Uterus (tissue), 4 donors: ENCODE measurements at places on chromosomes 1 and 21. TPM values are rescaled to one million over a fixed set of nuclear protein-coding genes. Genes with fewer than 3 reads are reported as not detected.

DNA sequence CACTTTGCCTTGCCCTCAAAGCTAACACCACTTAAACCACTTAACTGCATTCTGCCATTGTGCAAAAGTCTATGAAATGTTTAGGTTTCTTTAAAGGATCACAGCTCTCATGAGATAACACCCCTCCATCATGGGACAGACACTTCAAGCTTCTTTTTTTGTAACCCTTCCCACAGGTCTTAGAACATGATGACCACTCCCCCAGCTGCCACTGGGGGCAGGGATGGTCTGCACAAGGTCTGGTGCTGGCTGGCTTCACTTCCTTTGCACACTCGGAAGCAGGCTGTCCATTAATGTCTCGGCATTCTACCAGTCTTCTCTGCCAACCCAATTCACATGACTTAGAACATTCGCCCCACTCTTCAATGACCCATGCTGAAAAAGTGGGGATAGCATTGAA is 7.7 kb downstream of the ADAMTS1 start:
- H3K27ac ChIP-seq, result no peak overlapping the region
- no peak for DNase-seq
- H3K36me3 ChIP-seq, result no peaks in the 10 kb centered on the region
- H3K27me3 ChIP-seq, result no peaks in the 10 kb centered on the region

DNA sequence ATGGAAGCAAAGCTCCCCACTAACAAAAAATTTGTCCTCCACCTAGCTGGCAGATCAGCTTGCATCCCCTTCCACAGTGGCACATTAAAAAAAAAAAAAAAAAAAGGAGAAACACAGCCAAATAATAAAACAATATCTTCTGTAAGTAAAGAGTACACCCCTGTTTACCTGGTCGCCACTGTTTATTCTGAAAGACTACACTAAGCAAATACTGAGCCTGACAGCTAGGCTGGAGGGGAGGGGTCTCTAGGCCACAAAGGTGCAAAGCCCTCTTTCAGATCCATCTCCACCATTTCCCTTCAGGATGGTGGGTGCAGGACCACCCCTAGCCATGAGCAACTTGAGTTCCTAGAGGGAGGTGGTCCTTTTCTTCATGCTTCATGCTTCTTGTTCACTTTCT is 22.8 kb upstream of the SLC45A3 start:
- no peak overlapping the region for H3K27ac ChIP-seq
- no peak for DNase-seq
- no peak overlapping the region for H3K4me3 ChIP-seq

DNA sequence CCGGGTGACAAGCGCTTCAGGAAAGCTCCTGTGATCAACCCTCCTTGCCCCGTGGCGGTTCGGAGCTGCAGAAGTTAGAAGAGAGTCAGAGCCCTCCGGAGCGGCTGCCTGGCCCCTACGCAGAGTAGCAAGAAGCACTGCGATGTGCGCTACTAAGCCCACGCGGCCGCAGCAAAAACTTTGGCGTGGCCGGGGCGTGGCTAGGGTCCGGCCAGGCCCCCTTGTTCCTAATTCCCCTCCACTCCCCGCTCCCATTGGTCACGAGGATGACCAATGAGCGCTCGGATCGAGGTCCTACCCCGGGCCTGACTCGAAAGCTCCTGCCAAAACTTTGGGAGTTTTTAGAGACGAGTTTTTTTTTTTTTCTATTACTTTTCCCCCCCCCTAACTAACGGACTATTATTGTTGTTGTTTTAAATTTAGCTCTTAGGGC is at the start of gene HLX:
TSS of gene HLX (plus strand) at position 368 of the 433 bp plus-strand sequence. CDS start 415 bp downstream, outside the sequence.
- peak within 1 kb of the TSS; percentile 39 for H3K4me3 ChIP-seq
- peaks cover 14% of the 10 kb centered on the region for H3K27me3 ChIP-seq
- peak within 1 kb of the TSS; percentile 89 for H3K27ac ChIP-seq
- H3K4me1 ChIP-seq, result peaks cover 9% of the 10 kb centered on the region
- peak; percentile 84 for DNase-seq
- H3K36me3 ChIP-seq, result no peaks in the 10 kb centered on the region

DNA sequence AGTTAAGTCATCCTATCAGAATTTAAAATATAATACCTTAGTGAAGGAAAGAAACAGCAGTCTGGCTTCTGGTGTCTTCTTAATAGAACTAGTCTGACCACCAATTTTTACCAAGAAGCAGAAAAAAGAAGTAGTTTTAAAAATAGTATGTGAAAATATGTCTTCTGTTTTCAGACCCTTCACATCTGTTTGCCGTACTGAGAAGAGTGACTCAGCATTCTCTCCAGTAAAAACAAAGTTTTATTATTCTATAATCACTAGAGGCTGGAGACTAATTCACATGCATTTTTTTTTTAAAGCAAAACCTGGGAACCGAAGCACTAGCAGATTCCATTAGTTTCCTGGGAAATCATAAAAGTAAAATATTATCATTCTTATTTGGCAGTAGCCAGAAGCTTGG is 163.8 kb downstream of the COL24A1 start:
- no peaks in the 10 kb centered on the region for H3K36me3 ChIP-seq
- no peak overlapping the region for H3K4me3 ChIP-seq
- H3K27me3 ChIP-seq, result no peaks in the 10 kb centered on the region
- no peak overlapping the region for H3K27ac ChIP-seq
- no peak for DNase-seq
- no peaks in the 10 kb centered on the region for H3K4me1 ChIP-seq

DNA sequence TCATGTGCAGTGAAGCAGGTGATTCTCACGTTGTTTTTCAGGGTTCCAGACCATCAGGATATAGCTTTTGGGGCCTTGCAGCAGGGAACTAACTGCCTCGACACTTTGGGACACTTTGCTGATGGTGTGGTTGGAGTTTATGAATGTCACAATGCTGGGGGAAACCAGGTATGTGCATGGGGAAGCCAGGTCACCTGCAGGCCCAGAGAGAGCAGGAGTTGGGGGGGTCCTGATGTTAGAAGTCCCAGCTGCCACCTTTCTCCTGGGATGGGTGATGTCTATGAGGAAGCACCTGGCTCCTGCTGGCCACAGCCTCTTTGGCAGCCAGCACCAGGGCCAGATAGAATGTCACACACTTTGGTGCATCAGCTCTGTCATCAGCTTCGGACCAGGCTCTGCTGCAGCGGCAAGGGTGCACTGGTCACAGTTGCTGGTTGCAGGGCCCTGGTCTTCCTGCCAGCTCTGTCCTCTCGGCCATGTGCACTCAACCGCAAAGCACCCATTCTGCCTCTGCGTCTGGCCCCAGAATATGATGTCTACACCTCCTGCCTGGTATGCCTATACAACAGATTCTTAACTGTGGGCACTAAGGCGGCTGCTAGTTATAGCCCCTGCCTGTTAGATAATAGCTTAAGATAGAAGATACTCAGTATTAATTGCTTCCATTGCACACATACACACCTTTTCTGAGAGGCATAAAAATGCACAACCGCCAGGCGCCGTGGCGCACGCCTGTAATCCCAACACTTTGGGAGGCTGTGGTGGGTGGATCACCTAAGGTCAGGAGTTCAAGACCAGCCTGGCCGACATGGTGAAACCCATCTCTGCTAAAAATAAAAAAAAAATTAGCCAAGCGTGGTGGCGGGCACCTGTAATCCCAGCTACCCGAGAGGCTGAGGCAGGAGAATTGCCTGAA is 160.7 kb downstream of the PGBD5 start:
- no peaks in the 10 kb centered on the region for H3K27me3 ChIP-seq
- no peak overlapping the region for H3K27ac ChIP-seq
- no peak for DNase-seq
- H3K4me3 ChIP-seq, result no peak overlapping the region
- H3K36me3 ChIP-seq, result no peaks in the 10 kb centered on the region

DNA sequence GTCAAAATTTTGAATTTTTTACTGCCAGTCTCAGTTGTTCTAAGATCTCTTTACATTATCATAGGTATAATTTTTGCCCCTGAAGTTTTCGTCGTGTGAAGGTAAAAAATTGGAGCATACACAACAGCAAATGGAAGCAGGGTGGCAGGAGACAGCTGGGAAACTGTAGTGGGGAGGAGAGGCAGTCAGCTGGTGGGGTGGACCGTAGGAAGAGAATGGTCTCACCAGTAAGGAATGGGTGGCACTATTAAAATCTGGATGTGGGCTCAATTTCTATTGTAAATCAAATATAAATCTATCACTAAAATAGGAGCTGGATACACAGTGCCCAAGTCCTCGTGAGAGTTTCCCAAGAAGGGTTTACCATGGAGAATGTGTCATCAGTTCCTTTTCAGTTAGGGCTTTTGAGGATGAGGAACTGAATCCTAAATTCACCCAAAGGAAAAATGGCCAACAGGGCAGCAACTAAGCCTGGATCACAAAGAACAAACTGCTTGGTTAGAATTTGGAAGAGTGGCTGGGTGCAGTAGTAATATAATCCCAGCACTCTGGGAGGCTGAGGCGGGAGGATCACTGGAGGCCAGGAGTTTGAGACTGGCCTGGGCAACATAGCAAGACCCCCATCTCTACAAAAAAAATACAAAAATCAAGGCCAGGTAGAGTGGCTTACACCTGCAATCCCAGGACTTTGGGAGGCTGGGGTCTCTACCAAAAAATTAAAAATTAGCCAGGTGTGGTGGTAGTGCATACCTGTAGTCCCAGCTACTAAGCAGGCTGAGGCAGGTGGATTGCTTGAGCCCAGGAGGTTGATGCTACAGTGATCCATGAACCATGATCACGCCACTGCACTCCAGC is 10.5 kb upstream of the IRF2BP2 start:
- no peaks in the 10 kb centered on the region for H3K27me3 ChIP-seq
- H3K27ac ChIP-seq, result peak overlapping the region; percentile 70
- no peak for DNase-seq
- no peaks in the 10 kb centered on the region for H3K36me3 ChIP-seq
- no peaks in the 10 kb centered on the region for H3K4me1 ChIP-seq

GRCh38 chr1:41468122-41468762 is 16.2 kb downstream of the EDN2 start:
- DNase-seq, result no peak
- H3K4me3 ChIP-seq, result no peak overlapping the region

DNA sequence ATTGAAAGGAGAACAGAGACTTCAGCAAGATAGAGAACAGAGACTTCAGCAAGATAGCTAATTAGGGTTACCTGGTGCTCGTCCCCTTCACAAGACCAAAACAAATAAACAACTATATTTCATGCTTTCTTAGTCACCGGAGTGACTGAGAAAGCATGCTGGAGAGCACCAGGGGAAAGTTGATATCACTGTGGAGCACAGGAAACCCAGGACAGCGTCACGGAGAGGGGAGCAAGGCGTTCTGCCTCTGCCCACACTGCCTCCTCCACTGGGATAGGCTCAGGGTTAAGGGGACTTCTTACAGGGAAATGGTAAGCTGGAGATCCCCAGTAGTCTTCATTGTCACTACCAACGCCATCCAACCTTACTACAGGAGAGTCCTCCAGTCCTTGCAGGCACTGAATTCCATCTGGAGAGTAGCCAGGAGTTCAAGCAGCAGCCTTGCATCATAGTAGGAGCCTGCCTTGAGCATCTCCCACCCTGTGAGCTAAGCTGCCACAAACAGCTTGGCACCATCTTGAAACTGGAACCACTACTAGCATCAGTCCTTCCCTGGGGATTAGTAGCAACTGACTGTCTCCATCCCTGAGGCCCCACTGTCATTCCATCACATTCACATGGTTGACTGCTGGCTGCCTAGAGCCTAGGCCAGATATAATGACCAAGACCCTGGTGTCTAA is 239.4 kb downstream of the PLPP3 start:
- no peaks in the 10 kb centered on the region for H3K27me3 ChIP-seq
- DNase-seq, result no peak
- H3K4me3 ChIP-seq, result no peak overlapping the region
- no peaks in the 10 kb centered on the region for H3K36me3 ChIP-seq
- H3K4me1 ChIP-seq, result no peaks in the 10 kb centered on the region

GRCh38 chr1:229689904-229690303 is 63.9 kb downstream of the URB2 start:
- no peaks in the 10 kb centered on the region for H3K36me3 ChIP-seq
- no peaks in the 10 kb centered on the region for H3K4me1 ChIP-seq
- no peak overlapping the region for H3K27ac ChIP-seq
- no peaks in the 10 kb centered on the region for H3K27me3 ChIP-seq
- H3K4me3 ChIP-seq, result no peak overlapping the region
- no peak for DNase-seq

- DNase-seq, result no peak
- no peak overlapping the region for H3K4me3 ChIP-seq
- no peaks in the 10 kb centered on the region for H3K27me3 ChIP-seq
- H3K4me1 ChIP-seq, result peaks cover 21% of the 10 kb centered on the region
- peak overlapping the region; percentile 98 for H3K27ac ChIP-seq
Measured at GRCh38 chr1:41498391-41498790, 13.9 kb upstream of the EDN2 start.

GRCh38 chr1:112637254-112638109 is 17.9 kb downstream of the CAPZA1 start:
- H3K36me3 ChIP-seq, result no peaks in the 10 kb centered on the region
- no peak overlapping the region for H3K27ac ChIP-seq
- H3K4me1 ChIP-seq, result no peaks in the 10 kb centered on the region
- DNase-seq, result no peak
- H3K27me3 ChIP-seq, result no peaks in the 10 kb centered on the region
- no peak overlapping the region for H3K4me3 ChIP-seq

- no peaks in the 10 kb centered on the region for H3K4me1 ChIP-seq
- no peak overlapping the region for H3K27ac ChIP-seq
- H3K27me3 ChIP-seq, result no peaks in the 10 kb centered on the region
Measured at GRCh38 chr21:36628106-36628505, 70.8 kb upstream of the SIM2 start.

DNA sequence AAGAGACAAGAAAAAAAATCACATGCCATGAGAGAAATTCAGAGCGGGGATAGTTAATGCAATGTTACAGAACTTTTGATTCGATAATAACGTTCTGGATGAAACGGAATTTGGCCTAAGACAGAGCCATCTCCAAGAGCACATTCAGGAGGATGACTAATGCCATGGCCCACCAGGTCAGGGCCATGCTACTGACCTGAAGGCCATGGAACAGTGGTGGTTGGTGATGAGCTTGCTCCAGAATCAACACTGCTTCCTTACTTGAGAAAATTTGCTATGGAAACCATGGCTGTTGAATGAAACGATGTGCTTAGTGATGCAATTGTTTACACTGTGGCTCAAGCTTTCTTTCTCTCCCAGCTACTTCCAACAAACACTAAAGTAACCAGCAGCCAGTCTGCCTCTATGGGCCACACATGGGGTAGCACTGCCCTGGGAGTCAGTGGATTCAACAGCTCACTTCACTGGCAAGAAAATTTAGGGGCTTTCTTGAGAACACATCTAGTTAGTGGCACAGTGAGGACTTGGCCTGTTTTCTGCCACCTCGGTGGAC is 299.1 kb downstream of the PCP4 start:
- DNase-seq, result no peak
- no peak overlapping the region for H3K4me3 ChIP-seq
- no peak overlapping the region for H3K27ac ChIP-seq
- H3K4me1 ChIP-seq, result no peaks in the 10 kb centered on the region
- H3K27me3 ChIP-seq, result no peaks in the 10 kb centered on the region

- no peak for DNase-seq
- H3K36me3 ChIP-seq, result no peaks in the 10 kb centered on the region
- H3K27ac ChIP-seq, result peak overlapping the region; percentile 43
- H3K4me1 ChIP-seq, result peaks cover 8% of the 10 kb centered on the region
- no peak overlapping the region for H3K4me3 ChIP-seq
Measured at GRCh38 chr1:39650431-39650830, 11.0 kb upstream of the HEYL start.

Gene LCE2A
- not detected for total RNA-seq

Gene SLAMF6
- total RNA-seq, result under 0.01 TPM

Gene SSBP3
- total RNA-seq, result 25.8 TPM

Gene TFAP2E
- total RNA-seq, result not detected

Gene OR6N1
- total RNA-seq, result not detected

Gene SYCP1
- total RNA-seq, result 0.35 TPM

Gene CD101
- 2.1 TPM for total RNA-seq

Gene TNFRSF25
- 1.0 TPM for total RNA-seq

Gene DCST1
- 3.5 TPM for total RNA-seq
